ENCODE measurements at places on chromosomes 1 and 21.

DNA sequence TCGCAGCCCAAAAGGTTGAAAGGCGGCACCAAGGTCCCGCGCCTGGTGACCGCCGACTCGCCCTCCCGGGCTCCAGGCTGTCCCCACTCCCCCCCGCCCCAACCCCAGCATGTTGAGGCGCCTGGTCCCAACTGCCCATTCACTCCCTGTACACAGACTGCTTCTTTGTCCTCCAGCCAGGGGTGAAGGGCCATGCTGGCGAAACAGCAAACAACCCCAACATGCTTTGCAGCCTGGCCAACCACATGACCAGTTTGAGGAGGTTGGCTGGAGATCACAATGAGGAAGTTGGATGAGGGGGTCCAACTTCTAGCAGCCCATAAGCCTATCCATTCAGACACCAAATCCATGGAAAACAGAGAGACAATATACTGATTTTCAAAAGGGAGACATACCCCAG lies 13.5 kb downstream of the PDE9A start:
- DNase-seq: no peak

DNA sequence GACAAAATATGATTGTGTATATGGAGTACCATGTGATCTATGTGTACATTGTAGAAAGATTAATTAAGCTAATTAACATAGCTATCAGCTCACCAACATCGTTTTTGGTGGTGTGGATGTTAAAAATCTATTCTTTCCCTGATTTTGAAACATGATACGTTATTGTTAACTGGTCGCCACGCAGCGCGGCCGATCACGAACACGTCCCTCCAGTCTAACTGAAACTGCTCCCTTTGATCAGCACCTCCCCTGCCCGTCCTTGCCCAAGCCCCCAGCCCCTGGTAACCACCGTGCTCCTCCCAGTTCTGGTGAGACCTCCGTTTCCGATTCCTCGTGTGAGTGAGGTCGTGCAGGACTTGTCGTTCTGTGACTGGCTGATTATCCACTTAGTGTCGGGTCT lies 67.0 kb downstream of the AGPAT3 start:
- no peak for DNase-seq

GRCh38 chr1:176752505-176752904 lies 289.5 kb downstream of the PAPPA2 start:
- DNase-seq: no peak

GRCh38 chr1:221294242-221294641 lies 415.0 kb downstream of the HLX start:
- peak; percentile 16 for DNase-seq

DNA sequence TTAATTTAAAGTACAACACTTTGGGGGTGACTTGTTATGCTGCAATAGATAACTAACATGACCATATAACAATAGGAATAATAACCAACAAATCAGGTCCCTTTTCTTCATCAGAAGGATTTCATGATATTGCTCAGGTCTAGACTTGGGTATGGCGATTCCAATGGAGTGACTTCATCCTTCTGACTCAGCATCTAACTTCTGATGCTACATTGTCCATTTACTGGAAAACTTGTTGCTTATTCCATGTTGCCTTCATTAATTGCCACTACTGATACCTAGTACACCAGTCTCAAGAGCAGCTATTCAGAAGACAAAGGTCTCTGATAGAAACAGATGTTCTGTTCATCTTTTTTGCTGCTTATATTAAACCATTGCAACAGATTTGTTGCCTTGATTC lies 324.3 kb downstream of the TGFB2 start:
- no peak for DNase-seq
